ENCODE measurements at places on chromosomes 11 and 22.

DNA sequence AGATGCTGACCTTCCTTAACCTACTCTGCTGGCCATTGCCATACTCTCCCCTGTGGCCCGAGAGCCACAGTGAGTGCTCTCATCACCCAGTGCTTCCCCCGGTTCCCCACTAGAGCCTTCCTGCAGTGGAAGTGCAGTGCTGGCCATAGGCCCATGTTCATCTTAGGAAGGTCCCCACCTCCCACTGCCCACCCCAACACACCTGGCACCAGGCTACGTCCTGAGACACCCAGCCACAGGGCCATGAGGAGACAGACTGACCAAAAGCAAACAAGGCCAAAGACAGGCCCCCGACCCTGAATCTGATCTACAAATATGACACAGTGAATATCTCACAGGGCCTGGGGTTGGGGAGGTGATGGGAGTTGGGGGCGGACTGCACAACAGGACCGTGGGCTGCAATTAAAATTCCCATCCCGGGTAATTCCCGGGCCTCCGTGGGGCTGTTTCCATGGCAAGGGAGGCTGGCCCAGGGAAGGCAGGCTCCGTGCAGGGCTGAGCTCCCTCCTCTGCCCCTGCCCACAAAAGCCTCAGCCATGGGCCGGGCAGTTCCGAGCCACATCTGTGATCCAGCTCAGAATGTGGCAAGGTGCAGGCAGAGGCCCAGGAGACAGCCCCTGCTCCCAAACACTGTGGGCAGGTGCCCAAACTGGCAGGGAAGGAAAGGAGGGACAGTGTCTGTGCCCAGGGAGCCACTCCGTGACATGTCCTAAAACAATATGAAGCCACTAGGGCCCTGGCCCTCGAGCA is 5.1 kb upstream of the CHST1 start:
- DNase-seq: no peak

GRCh38 chr11:34915136-34916014 is 804 bp downstream of the APIP start:
- DNase-seq: no peak

GRCh38 chr11:131307506-131307905 is 62.9 kb upstream of the NTM start:
- no peak for DNase-seq

DNA sequence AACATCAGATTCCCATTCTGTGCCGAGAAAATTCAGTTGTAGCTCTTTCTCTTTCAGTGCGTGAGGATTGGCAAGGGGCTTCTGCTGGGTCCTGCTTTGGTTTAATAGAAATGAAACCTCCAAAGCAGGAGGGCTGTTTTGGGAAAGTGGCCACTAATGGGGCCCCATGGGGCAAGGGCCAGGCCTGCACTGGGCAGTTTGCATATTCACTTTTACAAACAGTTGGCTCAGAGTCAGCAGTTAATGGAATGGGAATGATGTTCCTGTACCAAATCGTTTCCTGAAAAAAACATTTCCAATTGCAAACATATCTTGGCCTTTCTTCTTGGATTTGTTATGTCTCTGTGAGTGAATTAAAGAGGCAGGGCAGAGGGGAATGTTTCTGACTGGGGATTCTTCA is 92.1 kb downstream of the PARVA start:
- DNase-seq: no peak

Measured in NCI-H524 (cell line).